Activated CD8-positive, alpha-beta T cell treated with anti-CD3 and anti-CD28 coated beads for 36 hours (primary cell): ENCODE measurements at places on chromosomes 11 and 22. TPM values are rescaled to one million over a fixed set of nuclear protein-coding genes. Genes with fewer than 3 reads are reported as not detected.

- no peaks in the 10 kb centered on the region for H3K36me3 ChIP-seq
- H3K27ac ChIP-seq = no peak overlapping the region
- H3K4me1 ChIP-seq = peaks cover 23% of the 10 kb centered on the region
- H3K4me3 ChIP-seq = no peak overlapping the region
- H3K27me3 ChIP-seq = no peaks in the 10 kb centered on the region
Observed at GRCh38 chr11:63608353-63609345, 5.6 kb downstream of the PLAAT3 start.

GRCh38 chr11:37050311-37050710 is 452.3 kb upstream of the RAG2 start:
- no peak overlapping the region for H3K27ac ChIP-seq
- DNase-seq = no peak
- no peaks in the 10 kb centered on the region for H3K36me3 ChIP-seq
- no peaks in the 10 kb centered on the region for H3K27me3 ChIP-seq
- no peak overlapping the region for H3K4me3 ChIP-seq

GRCh38 chr11:116518141-116518540 is 254.6 kb downstream of the BUD13 start:
- no peak overlapping the region for H3K4me3 ChIP-seq
- no peak overlapping the region for H3K27ac ChIP-seq
- no peak for DNase-seq
- no peaks in the 10 kb centered on the region for H3K4me1 ChIP-seq
- no peaks in the 10 kb centered on the region for H3K36me3 ChIP-seq

SHANK3 gene
- total RNA-seq = 0.22 TPM

ALDH3B1 gene
- total RNA-seq = 0.11 TPM
